ENCODE measurements at places on chromosomes 2 and 18.

GRCh38 chr2:238108423-238109183 is 8.5 kb downstream of the ESPNL start:
- peak; percentile 62 for DNase-seq

DNA sequence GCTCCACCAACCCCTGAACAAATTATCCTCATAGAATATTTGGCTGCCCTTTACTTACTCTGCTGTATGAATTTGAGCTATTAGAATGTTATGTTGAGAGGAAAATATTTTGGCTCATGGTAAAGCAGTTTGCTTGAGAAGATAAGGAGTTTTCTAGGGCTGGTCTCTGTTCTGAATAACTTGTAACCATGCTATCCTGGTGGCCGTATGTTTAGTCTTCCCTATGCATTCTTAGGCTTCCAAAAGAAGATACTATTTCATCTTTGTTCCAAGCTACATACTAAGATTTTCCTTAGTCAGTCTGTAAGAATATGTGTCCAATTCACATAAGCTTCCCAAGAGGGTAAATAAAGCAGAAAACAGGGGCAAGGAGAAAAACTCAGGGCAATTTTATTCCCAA is 1105.1 kb upstream of the PIK3C3 start:
- DNase-seq, result no peak

GRCh38 chr2:171883275-171883893 is 10.7 kb downstream of the SLC25A12 start:
- no peak for DNase-seq

DNA sequence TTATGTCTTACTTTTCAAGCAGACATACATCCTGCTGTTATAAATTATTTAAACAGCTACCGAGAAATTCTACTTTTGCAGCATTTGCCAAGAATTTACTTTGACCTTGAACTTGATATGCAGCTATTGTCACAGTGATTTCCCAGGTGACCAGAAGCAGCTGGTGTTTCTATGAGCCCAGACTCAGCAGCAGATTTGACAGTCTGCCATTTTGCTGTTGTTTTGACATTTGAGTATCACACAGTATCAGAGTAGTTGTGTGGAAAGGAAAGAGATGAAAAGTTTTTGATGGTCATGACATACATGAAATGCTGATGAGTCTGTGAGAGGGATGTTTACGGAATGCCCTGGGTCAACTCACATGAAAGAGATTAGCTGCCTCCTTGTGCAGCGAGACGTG is 6.6 kb upstream of the CCDC195 start:
- no peak for DNase-seq

DNA sequence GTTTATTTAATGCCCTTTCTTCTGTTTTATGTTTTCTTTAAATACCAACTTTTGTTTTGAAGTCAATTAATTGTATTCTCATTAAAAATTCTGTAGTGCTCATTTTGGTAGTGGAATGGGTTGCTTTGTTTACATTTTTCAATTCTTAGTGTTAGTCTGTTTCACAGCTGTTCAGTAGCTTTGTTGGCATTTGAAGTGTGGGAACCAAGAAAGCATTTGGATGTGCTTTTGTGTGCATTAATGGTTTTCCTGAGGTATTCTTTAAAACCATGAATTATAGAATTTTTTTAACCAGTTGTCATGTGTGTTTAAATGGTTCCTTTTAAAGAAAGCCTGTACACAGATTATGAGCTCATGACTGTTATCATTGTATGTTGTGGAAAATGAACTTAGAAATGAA is 19.7 kb downstream of the MIB1 start:
- DNase-seq, result no peak

- no peak for DNase-seq
Measured at GRCh38 chr2:170141865-170142264, 36.1 kb upstream of the MYO3B start.

GRCh38 chr2:53242090-53242489 is 525.5 kb upstream of the CHAC2 start:
- DNase-seq, result no peak

- DNase-seq, result no peak
Measured at GRCh38 chr18:48833701-48834412, 116.9 kb downstream of the SMAD7 start.

GRCh38 chr18:11070593-11070992 is 78.8 kb downstream of the PIEZO2 start:
- DNase-seq, result no peak

DNA sequence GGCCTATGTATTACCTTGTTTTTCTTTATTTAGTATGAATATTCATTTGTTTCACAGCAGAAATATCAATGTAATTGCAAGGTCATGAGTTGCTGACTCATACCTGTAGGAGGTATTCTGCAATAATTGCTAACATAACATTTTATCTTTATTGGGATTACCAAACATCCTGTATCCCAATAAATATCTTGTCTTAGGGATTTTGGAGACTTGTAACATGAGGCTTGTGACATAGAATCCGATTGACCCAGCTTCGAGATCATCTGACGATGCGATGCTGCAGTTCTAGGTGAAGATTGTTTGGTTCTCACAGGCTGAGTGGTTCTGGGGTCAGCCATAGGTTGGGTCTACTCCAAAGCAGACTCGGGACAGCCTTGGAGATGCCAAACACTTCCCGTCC is 133.4 kb upstream of the RND3 start:
- no peak for DNase-seq

DNA sequence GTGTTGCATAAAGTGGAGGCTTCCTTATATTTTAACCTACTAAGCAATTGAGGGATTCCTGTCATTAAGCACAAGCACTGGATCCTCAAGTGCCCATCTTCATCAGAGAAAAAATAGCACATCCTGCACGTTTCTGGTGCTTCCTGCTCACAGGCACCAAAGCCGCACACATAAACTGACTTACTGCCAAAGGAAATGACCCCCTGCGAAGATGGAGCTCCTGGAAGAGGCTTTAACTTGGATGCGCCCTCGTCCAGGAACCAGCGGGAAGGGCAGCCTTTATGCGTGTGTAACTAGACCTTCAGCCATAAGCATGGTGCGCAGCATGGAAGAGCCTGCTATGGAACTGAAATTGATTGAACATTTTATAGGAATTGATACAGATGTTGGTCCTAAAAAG is 188.7 kb downstream of the FTCDNL1 start:
- DNase-seq, result no peak

DNA sequence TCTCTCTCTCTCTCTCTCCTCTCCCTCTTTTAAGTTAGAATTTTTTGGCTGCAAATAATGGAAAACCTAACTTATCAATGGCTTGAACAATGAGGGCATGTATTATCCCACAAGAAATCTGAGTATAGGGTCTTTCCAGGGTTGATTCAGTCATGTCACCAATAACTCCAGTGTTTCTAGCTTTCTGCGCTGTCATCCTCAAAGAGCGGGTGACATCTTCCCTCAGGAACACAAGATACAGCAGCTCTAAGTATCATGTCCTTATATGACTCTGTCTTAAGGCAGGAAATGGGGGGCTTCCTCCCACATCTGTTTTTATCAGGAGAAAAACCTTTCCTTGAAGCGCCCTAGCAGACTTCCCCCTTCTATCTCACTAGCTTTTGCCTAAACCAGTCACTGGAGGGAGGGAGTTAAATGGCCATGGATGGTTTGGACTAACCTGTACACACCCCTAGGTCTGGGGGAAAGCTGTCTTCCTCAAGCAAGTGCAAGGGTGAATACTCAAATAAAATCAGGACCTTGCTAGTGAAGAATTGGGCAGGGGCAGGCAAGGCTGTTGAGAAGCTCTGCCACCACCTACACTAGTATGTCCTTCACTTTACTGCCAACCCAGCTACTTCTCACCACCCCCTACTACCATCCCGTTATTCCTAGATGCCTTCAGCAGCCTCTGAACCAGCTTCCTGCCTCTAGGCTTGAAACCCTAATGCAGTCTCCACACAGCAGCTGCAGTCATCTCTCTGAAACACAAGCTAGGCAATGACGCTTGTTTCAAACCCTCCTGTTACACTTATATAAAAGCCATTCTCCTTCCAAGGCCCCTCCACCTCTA is 7.5 kb upstream of the TUBA4A start:
- DNase-seq, result no peak

- no peak for DNase-seq
Measured at GRCh38 chr2:21047141-21048009, 3.5 kb upstream of the APOB start.

- no peak for DNase-seq
Measured at GRCh38 chr2:203631068-203631757, 75.2 kb upstream of the CD28 start.
